ENCODE measurements at places on chromosomes 11 and 22.

DNA sequence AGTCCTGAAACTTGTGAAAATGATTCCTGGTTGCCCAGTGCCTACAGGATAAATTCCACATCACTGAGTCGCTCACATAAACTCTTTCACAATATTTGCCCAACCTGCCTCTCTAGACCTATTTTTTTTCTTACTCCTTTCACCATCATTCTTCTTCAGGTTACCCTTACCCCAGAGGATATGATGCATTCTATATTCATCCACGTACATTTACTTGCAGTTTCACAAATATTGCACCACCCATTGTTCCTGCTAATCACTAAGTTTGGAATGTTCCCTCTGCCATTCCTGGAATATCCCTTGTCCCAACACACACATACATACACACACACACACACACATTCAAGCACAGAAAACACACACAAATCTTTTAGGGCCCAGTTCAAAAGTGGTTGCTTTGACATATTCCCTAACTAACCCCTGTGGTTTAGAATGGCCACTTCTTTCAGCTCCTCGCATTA is 379.5 kb downstream of the ETS1 start:
- DNase-seq, result no peak

- DNase-seq, result peak; percentile 60
Observed at GRCh38 chr22:40050258-40050657, 55.5 kb downstream of the FAM83F start.

- no peak for DNase-seq
Observed at GRCh38 chr11:132054822-132055221, 684.4 kb downstream of the NTM start.

DNA sequence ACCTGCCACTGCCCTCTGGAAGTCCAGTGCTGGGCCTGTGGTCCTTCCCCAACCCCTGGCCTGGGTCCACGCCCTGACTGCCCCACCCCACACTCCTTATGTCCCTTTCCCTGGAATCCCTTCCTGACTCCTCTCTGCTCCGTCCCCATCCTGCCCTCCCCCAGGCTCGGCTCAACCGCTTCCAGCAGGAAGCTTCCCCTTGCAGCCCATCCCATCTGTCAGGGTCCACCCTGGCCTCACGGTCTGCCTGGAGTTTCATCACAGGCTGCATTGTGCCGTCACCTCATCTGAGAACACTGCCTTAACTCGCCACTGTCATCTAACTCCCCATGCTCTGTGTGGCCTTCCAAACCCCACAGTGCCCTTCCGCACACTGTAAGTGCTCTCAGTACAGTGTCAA is 64.3 kb downstream of the NAT10 start:
- no peak for DNase-seq

GRCh38 chr11:71504531-71504930 is 22.5 kb upstream of the KRTAP5-7 start:
- DNase-seq, result no peak

DNA sequence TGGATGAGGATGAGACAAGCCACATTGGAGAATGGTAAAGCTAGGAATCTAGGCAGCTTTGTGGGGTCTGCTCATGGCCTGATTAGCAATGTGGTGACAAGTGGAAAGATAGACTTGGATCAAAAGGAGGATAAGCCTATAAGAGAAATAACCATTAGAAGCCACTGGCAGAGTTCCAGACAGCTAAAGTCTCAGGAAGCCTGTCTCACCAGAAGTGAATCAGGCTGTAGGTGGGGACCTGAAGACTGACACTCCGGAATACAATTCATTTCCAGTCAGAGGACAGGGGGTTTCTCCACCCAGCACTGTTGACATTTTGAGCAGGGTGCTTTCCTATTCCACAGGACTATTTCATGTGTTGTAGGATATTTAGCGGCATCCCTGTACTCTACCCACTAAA is 129.7 kb downstream of the ARHGAP42 start:
- DNase-seq, result no peak

DNA sequence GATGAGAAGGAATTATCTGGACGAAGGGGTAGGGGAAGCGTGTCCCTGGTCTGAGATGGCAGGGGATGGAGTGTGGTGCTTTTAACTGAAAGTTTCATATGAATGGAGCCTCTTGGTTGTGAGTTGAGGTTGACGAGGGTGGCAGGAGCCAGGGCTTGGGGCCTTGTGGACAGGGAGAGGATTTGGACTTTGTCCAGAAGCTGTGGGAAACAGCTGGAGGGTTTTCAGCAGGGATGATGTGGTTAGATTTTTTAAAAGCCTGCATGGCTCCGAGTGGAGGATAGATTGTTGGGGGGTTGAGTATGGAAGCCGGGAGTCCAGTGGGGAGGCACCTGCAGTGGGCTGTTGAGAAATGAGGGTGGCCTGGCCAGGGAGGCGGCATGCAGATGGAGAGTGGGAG is 24.8 kb downstream of the MYO7A start:
- no peak for DNase-seq

GRCh38 chr22:18085188-18085587 is 7.4 kb downstream of the PEX26 start:
- DNase-seq, result no peak

Data from KBM-7 (cell line).